ENCODE measurements at places on chromosomes 11 and 22.
A peak's percentile ranks its signal among the peaks of the same experiment; 100 is the strongest.

DNA sequence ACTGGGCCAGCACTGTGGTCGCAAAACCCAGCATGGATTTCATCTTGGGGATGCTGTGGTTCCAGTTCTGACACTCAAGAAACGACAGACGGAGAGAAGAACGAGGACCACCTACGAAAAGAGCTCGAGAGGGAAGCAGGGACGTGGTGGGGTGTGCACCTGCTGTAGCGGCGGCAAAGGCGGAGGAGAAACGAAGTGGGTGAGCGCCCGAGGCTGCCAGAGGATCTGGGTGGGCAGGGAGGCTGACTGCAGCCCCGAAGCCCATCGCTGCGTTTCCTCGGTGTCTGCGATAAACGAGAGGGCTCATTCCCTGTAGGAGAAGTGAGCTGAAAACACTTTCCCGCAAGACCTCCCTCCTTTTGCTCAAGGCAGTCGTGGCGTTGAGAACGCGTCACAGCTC is 246.1 kb downstream of the OR4C45 start:
- no peak for DNase-seq

DNA sequence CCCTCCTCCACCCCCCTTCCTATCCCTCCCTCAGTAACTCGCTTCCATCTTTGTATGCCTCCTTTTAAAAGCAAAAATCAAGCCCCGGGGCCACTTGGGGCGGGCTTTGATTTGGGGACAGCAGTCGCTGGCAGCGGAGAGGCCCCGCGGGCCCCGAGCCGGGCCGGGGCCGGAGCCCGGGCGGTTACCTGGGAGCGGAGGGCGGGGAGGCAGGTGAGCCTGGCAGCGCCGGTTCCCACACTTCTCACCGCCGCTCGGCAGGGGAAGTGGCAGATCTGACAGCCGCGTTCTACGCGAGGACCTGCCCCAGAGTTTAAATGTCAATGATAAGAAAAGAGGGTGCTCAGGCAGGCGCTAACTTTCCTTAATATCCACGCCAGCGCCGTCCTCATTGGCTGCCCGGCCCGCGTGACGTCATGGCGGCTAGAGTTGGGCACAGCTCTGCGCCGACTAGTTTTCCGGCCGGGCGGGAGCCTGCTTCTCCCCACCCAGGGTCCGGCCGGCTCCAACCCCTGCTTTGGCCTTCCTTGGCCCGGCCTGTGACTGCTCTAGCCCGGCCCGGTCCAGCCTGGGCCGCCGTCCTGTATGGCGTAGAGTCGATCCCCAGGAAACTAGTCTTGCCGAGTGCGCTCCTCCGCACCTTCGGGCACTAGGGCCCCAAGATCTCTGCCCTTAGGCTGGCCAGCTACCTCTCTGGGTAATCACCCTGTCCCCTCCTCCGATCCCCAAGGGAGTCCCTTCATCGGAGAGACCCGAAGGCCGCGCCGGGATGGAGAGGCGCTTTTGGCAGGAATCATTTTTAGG is 6.7 kb upstream of the PAX6 start:
- peak; percentile 87 for DNase-seq

- no peak for DNase-seq
These were observed 61.5 kb upstream of the GRIA4 start for GRCh38 chr11:105548359-105548758.

- DNase-seq: no peak
These were observed 28.6 kb downstream of the TMEM123 start for GRCh38 chr11:102423936-102424335.

- no peak for DNase-seq
These were observed 100.0 kb upstream of the SOX6 start for GRCh38 chr11:16456366-16456765.

All from posterior cingulate gyrus (tissue), 11 donors.